CD4-positive, alpha-beta T cell treated with Interleukin-17A for 1 hour (primary cell): ENCODE measurements at places on chromosomes 5 and 9.

DNA sequence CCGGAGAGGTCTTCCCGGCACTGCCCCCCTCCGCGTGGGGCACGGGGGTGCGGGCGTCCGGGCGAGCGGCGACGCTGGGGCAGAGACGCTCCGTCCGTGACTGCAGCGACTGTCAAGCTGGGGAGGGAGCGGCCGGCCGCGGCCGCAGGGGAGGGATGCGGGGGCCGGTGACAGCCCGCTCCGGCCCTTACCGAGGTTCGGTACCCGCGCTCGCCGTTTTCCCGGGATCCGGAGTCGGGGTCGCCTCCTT, 400 bp downstream of the KDM4C start:
- no peak for DNase-seq

GRCh38 chr5:65805089-65805488, 83.1 kb downstream of the NLN start:
- DNase-seq: no peak

DNA sequence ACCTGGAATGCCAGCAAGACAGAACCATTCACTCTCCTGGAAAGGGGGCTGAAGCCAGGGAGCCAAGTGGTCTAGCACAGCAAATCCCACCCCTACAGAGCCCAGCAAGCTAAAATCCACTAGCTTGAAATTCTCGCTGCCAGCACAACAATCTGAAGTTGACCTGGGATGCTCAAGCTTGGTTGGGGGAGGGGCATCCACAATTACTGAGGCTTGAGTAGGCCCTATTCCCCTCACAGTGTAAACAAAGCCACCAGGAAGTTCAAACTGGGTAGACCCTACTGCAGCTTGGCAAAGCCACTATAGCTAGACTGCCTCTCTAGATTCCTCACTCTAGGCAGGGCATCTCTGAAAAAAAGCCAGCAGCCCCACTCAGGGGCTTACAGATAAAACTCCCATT, 17.3 kb downstream of the RIGI start:
- no peak for DNase-seq

GRCh38 chr5:139979943-139980342, 63.2 kb downstream of the NRG2 start:
- no peak for DNase-seq

GRCh38 chr9:124786881-124787573, 10.1 kb downstream of the OLFML2A start:
- DNase-seq: no peak

DNA sequence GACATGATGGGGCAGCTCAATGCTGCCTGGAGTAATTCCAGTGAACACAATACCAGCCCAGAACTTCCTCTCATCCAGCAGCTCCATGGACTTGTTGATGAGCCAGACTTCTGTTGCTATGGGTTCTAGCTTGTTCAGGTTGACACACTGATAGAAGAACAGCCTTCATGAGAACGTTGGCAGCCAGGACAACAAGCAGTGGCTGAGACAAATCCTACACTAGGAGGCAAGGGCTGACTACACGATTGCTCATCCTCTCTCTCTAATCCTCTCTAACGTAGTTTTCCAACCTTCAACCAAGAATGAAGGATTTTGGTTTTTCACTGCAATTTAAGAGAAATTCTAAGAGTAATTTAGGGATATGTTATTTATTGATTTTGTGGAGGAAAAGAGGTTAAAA, 67.8 kb downstream of the NIPSNAP3B start:
- DNase-seq: no peak

GRCh38 chr5:92850886-92851285, 730.1 kb downstream of the NR2F1-AS1 start:
- no peak for DNase-seq

DNA sequence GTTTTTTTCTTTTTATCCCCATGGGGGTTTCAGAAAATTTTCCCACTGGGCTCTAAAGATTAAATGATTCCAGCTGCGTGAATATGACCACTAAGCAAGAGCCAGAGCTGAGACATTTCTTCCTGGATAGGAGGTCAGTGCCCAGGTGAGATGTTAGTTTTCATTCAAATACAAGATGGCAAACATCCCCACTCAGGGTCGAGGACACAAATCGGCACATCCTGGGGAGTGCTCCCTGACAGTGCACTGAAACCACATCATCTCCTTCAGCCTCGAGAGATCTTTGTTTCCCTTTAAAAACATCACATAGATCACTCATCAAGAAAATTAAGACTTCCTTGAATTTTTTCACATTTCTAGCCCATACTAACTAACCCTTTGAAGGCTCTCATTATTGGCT, 273.2 kb upstream of the PANK3 start:
- DNase-seq: no peak
